ENCODE measurements at places on chromosomes 6 and 20. TPM values are rescaled to one million over a fixed set of nuclear protein-coding genes. Genes with fewer than 3 reads are reported as not detected.

The CST2 gene
- not detected for total RNA-seq

The VGLL2 gene
- not detected for total RNA-seq

The POU5F1 gene
- not detected for total RNA-seq

The PPP1R14C gene
- total RNA-seq, result not detected

The ITPR3 gene
- total RNA-seq, result 44.9 TPM

The PDYN gene
- total RNA-seq, result not detected

The GJE1 gene
- total RNA-seq, result not detected

DNA sequence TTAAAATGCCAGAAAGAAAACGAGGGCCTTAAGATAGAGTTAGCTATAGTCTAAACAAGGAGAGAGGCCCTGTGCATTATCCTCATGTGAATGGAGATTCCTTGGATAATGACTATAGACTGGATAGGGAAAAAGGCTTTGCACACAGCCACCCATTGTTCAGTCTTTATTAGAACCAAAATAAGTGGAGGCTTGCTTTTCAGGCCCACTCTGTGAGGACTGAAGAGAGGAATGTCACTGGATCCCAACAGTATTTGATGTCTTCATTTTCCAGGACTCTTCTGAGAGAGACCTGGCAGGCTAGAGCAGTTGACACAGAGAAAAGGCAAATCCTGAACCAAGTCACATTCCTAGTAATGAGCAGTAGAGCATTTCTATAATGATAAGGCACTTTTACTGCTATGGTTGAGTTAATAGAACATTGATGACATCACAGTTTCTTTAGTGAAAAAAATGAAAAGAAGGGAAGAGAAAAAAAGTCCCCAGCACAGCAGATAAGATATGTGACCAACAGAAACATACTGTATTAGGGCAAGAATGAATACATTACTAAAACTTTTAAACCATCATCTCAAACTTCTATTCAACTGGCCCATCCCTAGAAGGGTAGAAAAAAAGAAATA, 315.1 kb downstream of the EPHA7 start:
- no peak for DNase-seq

DNA sequence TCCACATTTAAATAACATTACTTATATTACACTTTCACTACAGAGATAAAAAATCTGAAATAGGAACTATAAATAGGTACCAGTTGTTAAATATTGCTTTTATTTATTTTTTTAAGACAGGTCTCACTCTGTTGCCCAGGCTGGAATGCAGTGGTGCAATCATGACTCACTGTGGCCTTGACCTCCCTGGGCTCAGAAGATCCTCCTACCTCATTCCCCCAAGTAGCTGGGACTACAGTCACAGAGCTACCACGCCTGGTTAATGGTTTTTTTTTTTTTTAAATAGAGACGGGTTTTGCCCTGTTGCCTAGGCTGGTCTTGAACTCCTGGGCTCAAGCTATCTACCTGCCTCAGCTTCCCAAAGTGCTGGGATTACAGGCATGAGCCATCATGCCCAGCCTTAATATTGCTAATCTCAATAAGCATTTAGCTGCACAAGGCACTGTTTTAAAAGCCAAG, 17.3 kb downstream of the EEF1E1 start:
- DNase-seq, result no peak

DNA sequence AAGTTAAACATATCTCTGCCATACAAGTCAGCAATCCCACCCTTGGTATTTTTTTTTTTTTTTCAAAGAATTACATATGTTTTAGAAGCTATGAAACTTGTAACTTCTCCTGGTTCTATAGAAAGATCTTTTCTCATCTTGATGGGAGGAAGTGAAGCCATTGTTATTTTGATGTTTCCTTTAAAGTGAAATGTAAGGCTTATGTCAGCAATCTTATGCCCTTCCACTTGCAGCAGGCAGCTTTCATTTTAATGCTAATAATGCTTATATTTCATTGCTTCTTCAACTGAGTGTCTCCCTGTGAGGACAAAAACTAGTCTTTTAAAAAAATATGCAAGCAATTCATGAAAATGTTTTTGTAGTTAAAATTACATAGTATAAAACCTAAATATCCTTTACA, 1614.7 kb downstream of the KHDRBS2 start:
- no peak for DNase-seq

DNA sequence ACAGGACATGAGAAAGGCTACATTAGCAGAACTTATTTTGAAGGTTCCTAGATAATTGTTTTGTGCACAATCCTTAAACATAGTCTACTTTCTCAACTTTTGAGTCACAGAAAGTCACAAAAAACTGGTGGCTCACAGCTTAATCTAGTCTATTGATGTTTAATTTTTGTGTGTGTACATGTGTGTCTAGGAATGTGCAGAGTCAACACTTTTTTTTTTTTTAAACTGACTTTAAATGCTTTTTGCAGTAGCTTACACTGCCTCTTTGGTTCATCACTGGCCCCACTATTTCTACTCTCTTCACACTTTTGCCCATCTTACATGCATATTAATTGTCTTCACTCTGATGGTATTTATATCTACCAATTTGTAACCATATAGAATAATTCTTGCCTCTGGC, 566.9 kb downstream of the BCKDHB start:
- DNase-seq, result no peak

DNA sequence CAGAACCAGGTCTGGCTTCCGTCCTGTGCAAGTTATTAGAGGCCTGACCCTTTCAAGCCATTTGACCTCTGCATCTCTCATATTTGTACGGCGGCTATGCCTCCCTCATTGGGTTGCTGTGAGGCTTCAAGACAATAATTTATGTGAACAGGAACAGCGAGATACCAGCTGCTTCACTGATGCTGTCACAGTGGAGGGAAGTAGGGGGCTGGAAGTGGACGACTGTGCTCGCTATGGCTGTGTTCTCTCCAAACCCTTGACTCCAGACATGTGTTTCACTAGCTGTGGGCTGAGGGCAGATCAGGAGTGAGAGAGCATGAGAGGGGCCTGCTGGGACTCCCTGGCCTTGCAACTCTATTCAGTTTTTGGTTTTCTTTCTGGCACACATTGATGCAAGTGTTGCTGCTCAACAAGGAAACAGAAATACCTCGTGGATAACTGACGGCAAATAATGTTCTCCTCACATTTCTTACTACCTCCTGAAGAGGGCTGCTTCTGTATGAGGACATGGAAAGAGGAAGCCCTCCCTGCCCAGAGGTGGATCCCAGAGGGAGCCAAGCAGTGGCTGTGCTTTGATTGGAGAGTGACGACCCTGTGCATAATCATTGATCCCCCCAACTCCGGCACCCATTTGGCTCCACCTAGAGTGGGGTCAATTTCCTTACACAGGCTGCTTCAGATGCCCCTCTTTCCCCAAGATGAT, 34.7 kb upstream of the SCP2D1 start:
- no peak for DNase-seq

DNA sequence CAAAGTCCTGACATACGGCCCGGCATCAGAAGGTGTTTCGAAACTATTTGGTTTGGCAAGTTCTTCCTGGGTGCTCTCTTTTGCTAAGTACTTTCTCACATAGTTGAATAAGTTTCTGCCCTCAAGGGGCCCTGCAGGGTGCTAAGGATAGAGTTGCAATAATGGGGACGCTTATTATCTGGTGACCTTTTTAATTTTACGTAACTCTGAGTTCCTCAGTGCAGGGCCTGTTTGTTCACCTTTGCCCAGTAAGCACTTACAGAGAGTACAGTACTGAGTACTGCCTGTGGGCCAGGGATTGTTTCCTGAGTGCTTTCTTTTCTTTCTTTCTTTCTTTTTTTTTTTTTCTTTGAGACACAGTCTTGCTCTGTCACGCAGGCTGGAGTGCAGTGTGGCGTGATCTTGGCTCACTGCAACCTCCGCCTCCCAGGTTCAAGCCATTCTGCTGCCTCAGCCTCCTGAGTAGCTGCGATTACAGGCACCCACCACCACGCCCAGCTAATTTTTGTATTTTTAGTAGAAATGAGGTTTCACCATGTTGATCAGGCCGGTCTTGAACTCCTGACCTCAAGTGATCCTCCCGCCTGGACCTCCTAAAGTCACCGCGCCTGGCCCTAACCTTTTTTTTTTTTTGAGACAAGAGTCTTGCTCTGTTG, 4.5 kb upstream of the PXMP4 start:
- no peak for DNase-seq

GRCh38 chr20:38460040-38460623, 12.5 kb upstream of the RALGAPB start:
- no peak for DNase-seq

- no peak for DNase-seq
Measured at GRCh38 chr6:170448751-170449630, 104.1 kb downstream of the PSMB1 start.

DNA sequence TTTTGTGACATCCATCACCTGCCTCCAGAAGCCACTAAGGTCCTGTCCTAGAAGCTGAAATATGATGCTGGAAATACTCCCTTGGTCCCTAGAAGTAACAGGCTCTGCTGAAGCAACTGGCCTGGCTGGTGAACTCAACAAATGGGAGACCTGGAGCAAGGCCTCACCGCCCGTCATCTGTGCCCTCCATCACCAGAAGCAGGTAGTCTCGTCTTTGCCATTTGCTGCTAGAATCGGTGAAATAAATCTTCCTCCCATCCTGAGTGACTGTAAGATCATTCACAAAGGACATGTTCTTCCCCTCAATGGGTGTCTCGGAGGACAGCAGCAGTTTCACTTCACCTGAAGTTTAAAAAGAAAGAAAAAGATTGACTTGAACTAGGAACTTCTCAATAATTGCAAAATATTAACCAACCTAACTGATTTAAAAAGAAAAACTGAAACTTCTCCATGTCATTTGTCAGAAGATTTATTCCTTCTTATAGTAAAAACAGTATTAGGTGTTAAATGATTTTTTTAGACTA, 21.0 kb downstream of the CST7 start:
- DNase-seq, result no peak

- DNase-seq, result no peak
Measured at GRCh38 chr20:64176971-64177370, 12.7 kb downstream of the MYT1 start.

- no peak for DNase-seq
Measured at GRCh38 chr6:12408752-12409151, 118.6 kb downstream of the EDN1 start.

DNA sequence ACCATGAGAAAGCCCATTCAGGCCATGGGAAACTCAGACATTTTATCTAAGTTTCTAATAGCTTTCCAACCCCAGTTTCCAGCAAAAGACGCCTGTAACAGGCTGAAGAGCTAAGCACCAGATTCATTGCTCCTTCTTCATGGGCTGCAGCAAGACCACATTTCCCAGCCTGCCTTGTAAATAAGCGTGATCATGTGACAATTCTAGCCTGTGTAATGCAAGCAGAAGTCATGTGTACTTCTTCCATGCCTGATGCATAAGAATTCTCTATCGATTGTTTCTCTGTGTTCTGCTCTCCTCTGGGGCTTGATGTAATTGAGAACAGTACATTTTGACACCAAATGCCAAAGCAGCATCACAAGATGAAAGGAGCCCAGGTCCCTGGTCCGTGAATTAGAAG, 6.8 kb downstream of the PCSK2 start:
- no peak for DNase-seq

- DNase-seq, result no peak
Measured at GRCh38 chr6:157173776-157174175, 149.5 kb downstream of the TMEM242 start.

DNA sequence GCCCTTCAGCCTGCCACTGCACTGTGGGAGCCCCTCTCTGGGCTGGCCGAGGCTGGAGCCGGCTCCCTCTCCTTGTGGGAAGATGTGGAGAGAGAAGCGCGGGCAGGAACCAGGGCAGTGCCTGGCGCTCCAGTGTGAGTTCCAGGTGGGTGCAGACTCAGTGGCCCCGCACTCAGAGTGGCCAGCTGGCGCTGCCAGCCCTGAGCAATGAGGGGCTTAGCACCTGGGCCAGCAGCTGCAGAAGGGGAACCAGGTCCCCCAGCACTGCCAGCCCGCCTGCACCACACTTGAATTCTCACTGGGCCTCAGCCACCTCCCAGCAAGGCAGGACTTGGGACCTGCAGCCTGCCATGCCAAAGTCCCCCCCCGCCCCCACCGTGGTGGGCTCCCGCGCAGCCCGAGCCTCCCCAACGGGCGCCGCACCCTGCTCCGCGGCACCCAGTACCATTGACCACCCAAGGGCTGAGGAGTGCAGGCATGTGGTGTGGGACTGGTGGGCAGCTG, 205.9 kb downstream of the CLVS2 start:
- DNase-seq, result no peak

DNA sequence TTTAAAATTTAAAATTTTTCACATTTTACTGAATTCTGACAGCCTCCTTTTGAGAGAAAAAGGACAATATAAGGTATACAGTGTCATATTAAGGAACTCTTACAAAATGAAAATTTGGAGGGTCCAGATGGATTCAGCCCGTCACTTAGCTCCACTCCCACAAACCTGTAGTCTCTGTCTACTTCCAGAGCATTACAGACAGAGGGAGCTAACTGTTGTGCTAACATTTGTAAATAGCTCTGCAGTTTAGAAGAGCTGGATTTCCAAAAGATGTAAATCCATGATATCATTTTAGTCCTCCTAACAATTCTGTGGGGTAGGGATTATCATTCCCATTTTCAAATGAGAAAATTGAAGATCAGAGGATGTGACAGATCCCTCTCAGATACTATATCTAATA, 16.1 kb upstream of the SERINC3 start:
- no peak for DNase-seq

- no peak for DNase-seq
Measured at GRCh38 chr20:56422076-56422823, 10.2 kb downstream of the CASS4 start.

- DNase-seq, result no peak
Measured at GRCh38 chr6:12648171-12648570, 68.4 kb upstream of the PHACTR1 start.

DNA sequence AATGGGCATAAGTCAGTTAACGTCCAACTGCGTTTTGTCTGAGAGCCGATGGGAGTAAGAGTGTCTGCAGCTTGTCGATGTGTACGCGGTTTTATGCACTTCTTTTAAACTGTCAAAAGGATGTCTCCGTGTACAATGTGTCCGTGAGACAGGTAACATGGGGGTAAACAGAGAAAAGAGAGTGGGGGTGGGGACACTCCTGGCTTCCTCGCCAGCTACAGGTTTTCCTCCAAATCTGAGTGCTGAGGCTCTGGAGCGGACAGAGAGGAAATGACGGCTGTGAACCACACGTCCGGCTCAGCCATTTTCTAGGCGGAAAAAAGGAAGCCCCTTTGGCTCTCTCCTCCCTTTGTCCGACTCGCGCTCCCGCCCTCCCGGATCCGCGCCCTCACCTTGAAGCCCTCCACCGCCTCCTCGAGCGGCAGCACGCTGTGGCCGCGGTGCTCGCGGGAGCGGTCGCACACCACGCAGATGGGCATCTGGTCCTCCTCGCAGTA, 916 bp downstream of the TRIM27 start:
- peak; percentile 67 for DNase-seq

GRCh38 chr6:50271266-50271665, 221.5 kb upstream of the DEFB112 start:
- DNase-seq, result no peak

DNA sequence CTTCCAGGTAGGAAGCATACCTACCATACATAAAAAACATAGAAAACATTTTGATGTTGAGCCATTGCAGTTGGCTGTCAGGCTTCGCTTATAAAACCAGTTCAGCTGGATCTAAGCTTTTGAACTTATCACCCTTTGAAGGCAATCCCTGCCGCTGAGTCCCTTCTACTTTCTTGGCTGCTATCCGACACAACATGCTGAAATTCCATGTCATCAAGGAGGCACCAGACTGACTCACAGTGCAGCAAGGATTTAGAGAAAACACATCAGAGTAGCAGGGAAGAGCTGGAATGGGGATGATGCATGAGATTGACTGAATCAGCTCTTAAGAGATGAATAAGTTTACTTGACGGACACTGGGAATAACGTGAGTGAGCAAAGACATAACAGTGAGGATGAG, 135.0 kb upstream of the MAN1A1 start:
- no peak for DNase-seq

GRCh38 chr6:124872361-124873065, 89.7 kb upstream of the RNF217 start:
- DNase-seq, result no peak

All from activated CD8-positive, alpha-beta memory T cell treated with anti-CD3 and anti-CD28 coated beads, Interleukin-2, amount 10 ng/mL, durations not matched to agents 7 days and 5 days (primary cell).